Right lobe of liver (tissue), 6 donors: ENCODE measurements at places on chromosomes 1 and 21. TPM values are rescaled to one million over a fixed set of nuclear protein-coding genes. Genes with fewer than 3 reads are reported as not detected.

The FCRL5 gene
- 0.19 TPM for total RNA-seq

GRCh38 chr1:90778486-90778885 is 61.4 kb upstream of the BARHL2 start:
- DNase-seq = no peak

The INKA2 gene
- total RNA-seq = 0.43 TPM

DNA sequence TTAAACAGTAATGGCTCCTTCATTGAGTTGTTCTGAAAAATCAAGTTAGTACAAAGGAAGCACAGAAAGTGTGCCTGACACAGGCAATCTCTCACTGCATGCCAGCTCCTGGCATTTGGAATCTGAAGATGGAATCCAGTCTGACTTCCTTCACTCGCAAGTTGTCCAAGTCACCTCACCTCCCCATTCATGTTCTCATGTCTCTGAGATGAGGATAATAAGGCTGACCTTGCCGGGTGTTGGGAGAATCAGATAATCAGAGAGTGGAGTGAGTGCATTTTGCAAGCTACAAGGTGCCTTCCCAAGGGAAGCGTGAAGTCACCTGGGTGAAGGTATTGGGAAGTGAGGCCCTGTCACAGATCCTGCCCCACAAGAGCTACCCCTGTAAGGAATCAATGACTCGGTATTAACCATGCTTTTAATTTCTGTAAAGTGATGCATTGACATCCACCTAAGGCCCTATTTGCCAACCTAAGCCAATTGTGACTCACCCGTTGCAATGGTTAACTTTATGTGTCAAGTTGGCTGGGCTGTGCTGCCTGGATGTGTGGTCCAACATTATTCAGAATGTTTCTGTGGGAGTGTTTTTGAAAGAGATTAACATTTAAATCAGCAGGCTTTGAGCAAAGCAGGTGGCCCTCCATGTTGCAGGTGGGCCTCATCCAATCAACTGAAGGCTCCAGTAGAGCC is 62.5 kb upstream of the TARBP1 start:
- DNase-seq = no peak

DNA sequence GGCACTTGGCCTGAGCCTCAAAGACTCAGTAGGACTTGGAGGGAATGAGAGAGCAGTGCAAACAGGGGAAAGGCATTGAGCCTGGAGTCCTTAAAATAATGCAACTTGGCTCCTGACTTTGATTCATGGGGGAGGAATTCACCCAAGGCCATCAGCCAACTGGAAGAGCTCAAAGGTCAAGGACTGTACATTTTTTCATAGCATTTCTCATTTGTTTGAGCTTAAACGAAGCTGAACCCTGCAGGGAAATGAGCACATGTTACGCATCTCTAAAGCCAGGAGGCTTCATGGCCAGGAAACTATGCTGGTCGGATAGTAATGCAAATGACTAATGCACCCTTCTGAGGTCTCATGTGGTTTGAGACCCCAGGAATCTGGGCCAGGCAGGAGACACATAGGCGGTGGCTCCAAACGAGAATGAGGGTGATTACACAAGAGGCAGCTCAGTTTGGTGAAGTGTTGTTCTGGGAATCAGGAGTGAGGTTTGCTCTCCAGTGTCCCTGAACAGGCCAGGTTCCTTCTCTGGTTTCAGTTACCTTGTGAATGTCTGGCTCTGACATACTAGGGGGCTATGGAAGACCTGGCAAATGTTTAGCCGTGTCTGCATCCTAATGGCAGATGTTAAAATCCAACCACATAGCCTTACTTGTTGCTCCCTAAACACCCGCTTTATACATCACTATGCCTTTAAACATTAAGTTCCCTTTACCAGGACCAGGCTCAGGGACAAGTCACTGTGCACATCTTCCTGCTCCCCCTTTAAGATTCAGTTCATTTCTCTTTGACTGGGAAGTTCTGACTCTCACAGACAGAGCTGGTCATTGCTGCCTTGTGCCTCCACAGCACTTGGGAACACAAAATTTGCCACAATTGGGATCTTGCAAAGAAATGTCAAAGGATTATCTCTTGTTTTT is 503.9 kb upstream of the USP24 start:
- no peak for DNase-seq

DNA sequence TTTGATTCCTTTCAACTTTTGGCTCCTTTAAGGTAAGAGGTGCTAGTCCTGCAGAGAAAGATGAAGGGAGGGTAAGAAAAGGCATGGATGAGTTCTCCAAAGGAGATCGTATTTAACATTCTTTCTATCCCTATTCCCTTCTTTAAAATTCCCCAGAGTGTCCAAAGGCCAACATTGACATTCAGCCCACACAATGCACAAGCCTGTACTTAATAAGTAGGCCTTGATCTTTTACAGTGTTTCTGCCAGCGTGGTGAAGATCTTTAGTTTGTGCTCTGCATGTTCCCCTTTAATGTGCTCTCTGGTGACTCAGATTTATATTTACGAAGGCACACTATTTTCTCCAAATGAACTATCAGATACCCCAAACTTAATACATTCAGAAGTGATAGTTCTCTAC is 582.5 kb upstream of the RGS18 start:
- no peak for DNase-seq
